Stomach (tissue), 19 donors: ENCODE measurements at places on chromosomes 13 and 19. TPM values are rescaled to one million over a fixed set of nuclear protein-coding genes. Genes with fewer than 3 reads are reported as not detected.

- H3K27ac ChIP-seq, result no peak overlapping the region
- no peak overlapping the region for H3K4me3 ChIP-seq
- no peaks in the 10 kb centered on the region for H3K36me3 ChIP-seq
Observed at GRCh38 chr13:31588893-31589292, 150.4 kb upstream of the RXFP2 start.

ZNF547 gene
- total RNA-seq, result 1.7 TPM

- H3K4me1 ChIP-seq, result no peaks in the 10 kb centered on the region
- H3K27ac ChIP-seq, result no peak overlapping the region
- no peaks in the 10 kb centered on the region for H3K27me3 ChIP-seq
- DNase-seq, result no peak
- H3K36me3 ChIP-seq, result no peaks in the 10 kb centered on the region
Observed at GRCh38 chr13:88883741-88884140, 1212.6 kb downstream of the SLITRK5 start.

GRCh38 chr13:46620029-46620428 is 67.1 kb downstream of the LRCH1 start:
- H3K27ac ChIP-seq, result no peak overlapping the region
- H3K27me3 ChIP-seq, result no peaks in the 10 kb centered on the region
- no peak for DNase-seq
- no peaks in the 10 kb centered on the region for H3K36me3 ChIP-seq
- H3K4me1 ChIP-seq, result peaks cover 66% of the 10 kb centered on the region

DNA sequence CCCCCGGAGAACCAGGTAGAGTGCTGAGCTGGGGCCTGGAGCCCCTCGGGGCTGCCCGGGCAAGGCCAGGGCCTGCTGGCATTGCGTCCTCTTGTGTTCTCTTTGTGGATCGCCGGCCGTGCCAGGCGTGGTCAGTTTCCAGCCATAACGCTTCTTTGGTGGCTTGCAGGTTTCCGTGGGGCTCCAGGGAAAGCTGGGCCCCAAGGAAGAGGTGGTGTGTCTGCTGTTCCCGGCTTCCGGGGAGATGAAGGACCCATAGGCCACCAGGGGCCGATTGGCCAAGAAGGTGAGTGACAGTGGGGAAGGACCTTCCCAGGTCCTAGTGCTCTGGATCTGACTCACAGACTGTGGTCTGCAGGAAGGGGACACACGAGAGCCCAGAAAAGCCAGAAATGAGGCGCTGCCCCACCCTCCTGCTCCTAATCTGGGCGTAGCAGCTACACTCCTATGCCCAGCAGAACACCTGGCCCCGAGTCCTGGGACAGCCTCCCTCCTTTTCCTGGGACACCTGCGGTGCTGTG is 57.5 kb downstream of the RAB20 start:
- no peak for DNase-seq
- H3K27ac ChIP-seq, result no peak overlapping the region
- H3K4me1 ChIP-seq, result peaks cover 32% of the 10 kb centered on the region

SIGLECL1 gene
- not detected for total RNA-seq

DNA sequence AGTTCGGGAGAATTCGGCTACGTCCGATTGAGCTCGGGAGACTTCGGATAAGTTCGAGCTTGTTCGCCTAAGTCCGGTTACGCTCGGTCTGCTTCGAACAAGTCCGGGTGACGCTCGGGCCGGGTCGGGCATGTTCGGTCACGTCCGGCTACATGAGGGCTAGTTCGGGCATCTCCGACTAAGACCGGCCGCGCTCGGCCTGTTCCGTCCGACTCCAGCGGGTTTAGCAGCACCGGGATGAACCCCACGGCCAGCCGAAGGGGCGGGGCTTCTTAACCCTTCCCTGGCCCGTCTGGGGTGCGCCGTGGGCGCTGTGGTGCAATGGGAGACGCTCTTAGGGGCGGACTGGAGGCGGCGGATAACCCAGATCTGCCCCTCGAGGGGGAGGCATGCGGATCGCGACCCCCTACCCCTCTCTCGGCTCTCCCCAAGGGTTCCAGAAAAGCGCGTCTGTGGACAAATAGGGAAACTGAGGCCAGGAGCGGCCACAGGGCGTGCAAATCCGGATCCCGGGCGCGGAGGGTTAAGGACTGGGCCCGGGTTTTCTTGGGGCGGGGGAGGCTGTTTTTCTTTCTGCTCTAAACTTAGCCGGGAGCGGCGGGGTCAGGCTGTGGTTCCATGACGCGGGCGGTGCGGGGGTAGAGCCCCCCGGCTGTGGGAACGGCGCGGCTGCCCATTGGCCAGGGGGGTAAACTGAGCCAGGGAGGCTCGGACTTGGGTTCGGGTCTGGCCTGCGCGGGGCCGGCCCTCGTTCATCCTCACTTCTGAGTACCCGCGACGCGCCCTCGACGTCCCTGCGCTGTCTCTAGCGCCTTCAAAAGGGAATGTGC is 1.5 kb downstream of the PDE4C start:
- peaks cover 34% of the 10 kb centered on the region for H3K4me1 ChIP-seq
- H3K36me3 ChIP-seq, result no peaks in the 10 kb centered on the region
- DNase-seq, result peak; percentile 99
- peak overlapping the region; percentile 15 for H3K27ac ChIP-seq
- H3K27me3 ChIP-seq, result peaks cover 95% of the 10 kb centered on the region
- H3K4me3 ChIP-seq, result peak overlapping the region; percentile 38

GRCh38 chr13:109669956-109670355 is 116.4 kb downstream of the IRS2 start:
- no peaks in the 10 kb centered on the region for H3K4me1 ChIP-seq
- no peaks in the 10 kb centered on the region for H3K27me3 ChIP-seq
- no peak overlapping the region for H3K27ac ChIP-seq
- no peak overlapping the region for H3K4me3 ChIP-seq

- H3K4me3 ChIP-seq, result no peak overlapping the region
- no peaks in the 10 kb centered on the region for H3K4me1 ChIP-seq
- H3K27me3 ChIP-seq, result no peaks in the 10 kb centered on the region
- no peaks in the 10 kb centered on the region for H3K36me3 ChIP-seq
Observed at GRCh38 chr13:107942030-107942617, 273.2 kb downstream of the LIG4 start.

ATCAY gene
- 0.92 TPM for total RNA-seq

DNA sequence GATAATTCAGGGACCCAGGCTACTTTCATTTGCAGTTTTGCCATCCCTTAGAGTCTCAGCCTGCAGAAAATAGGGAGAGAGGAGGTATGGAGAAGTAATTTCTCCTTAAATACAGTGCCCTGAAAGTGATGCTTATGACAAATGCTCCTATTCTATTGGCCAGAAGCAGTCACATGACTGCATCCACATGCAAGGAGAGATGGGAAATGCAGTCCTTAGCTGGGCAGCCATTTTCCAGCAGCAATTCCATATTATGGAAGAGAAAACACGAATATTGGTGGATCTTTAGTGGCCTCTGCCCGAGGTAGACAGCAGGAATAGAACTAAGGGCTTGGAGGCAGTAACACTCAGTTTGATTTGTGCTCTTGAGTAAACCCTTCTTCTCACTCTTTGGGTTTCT is 39.4 kb downstream of the VAV1 start:
- H3K27me3 ChIP-seq, result no peaks in the 10 kb centered on the region
- peak; percentile 38 for DNase-seq
- no peak overlapping the region for H3K4me3 ChIP-seq
- no peaks in the 10 kb centered on the region for H3K4me1 ChIP-seq
- H3K27ac ChIP-seq, result no peak overlapping the region
- H3K36me3 ChIP-seq, result no peaks in the 10 kb centered on the region

DNA sequence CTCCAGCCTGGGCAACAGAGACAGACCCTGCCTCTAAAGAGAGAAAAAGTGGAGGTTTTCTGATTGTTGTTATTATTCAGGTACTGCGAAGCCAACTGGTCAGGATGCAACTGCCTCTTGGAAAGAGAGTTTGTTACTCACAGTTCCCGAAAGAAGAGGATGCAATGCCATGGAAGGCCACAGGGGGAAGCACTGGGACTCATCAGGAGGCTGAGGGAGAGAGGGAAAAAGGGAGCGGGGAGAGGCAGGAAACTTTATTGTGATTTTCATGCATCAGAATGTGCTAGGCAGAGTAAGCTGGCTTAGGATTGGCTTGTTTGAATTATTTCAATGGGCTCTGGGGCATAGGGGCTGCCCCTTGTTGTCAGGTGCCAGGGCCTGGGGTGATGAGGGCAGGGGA is 27.6 kb downstream of the MYO9B start:
- peaks cover 55% of the 10 kb centered on the region for H3K36me3 ChIP-seq
- H3K27ac ChIP-seq, result no peak overlapping the region
- H3K4me1 ChIP-seq, result peaks cover 26% of the 10 kb centered on the region
- no peak overlapping the region for H3K4me3 ChIP-seq
- no peak for DNase-seq

GRCh38 chr13:41562083-41562482 is 104.7 kb downstream of the RGCC start:
- H3K36me3 ChIP-seq, result peaks cover 7% of the 10 kb centered on the region
- H3K4me3 ChIP-seq, result no peak overlapping the region
- DNase-seq, result peak; percentile 86
- H3K27me3 ChIP-seq, result no peaks in the 10 kb centered on the region

DNA sequence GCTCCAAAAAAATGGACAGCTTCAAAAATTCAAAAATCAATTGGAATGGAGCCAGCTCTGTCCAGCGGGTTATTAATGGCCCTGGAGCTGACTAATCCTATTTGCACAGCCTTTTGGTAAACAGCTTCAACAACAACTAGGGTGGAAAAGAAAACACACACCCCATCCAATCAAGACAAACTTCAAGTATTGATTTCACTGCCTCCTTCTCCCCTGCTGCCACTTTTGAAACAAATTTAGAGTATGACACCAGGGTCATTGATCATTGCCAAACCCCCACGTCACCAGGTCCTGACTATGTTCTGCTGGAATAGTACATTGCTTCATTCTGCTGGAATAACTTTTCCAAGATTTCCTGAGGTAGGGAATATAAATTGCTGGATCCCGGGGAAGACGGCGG is 56.8 kb upstream of the GTF3A start:
- no peaks in the 10 kb centered on the region for H3K27me3 ChIP-seq
- H3K4me3 ChIP-seq, result no peak overlapping the region
- H3K36me3 ChIP-seq, result no peaks in the 10 kb centered on the region

MICU2 gene
- 44.5 TPM for total RNA-seq

- peaks cover 3% of the 10 kb centered on the region for H3K36me3 ChIP-seq
- no peak for DNase-seq
- H3K27me3 ChIP-seq, result peaks cover 7% of the 10 kb centered on the region
- no peak overlapping the region for H3K4me3 ChIP-seq
Observed at GRCh38 chr19:14054721-14055120, 7.2 kb downstream of the PALM3 start.

DNA sequence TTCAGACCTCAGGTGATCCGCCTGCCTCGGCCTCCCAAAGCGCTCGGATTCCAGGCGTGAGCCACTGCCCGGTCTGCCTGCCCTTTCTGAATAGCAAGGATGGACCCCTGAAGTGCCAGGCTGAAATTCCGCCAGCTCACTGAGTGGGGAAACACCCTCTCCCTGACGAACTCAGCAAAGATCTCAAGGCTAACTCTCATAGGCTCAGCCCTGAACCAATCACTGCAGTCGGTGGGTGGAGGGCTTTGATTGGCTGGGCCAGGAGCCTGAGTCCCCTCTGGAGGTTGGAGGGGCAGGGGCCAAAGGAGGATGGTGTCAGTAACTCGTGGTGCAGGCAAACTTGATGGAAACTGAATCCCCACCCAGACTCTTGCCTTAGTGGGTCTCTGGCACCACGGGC is 11.2 kb upstream of the COMP start:
- H3K36me3 ChIP-seq, result no peaks in the 10 kb centered on the region
- no peak overlapping the region for H3K4me3 ChIP-seq
- H3K4me1 ChIP-seq, result peaks cover 10% of the 10 kb centered on the region
- H3K27ac ChIP-seq, result no peak overlapping the region

DNA sequence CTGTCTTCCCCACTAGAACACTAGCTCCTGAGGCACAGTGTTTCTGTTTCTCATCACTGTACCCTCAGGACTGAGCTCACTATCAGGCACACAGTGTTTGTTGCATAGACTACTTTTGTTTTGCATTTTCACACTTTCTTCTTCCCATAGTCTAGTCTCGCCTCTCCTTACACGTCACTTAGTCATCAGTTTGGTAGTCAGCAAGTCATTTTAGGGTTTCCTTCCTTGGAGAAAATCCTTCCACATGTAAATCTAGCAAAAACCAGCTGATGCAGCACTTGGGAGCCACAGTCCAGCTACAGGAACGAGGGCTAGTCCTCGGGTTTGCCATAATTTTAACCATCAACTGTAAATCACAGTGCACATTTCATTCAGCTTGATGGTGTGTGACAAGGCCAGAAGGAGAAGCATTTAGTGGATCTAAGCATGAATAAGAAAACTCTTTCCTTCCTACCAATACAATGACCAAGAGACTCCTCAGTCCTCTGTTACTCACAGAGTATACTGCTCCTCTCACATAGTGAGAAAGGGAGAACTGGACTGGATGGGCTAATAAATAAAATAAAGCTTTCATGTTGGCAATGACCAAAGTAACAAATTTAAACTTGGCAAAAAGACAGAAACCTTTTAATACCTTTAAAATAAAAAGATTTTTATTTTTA is 221.0 kb downstream of the KLF12 start:
- H3K4me1 ChIP-seq, result peaks cover 17% of the 10 kb centered on the region
- no peaks in the 10 kb centered on the region for H3K36me3 ChIP-seq
- DNase-seq, result no peak
- no peak overlapping the region for H3K27ac ChIP-seq
- no peak overlapping the region for H3K4me3 ChIP-seq
- H3K27me3 ChIP-seq, result no peaks in the 10 kb centered on the region

DNA sequence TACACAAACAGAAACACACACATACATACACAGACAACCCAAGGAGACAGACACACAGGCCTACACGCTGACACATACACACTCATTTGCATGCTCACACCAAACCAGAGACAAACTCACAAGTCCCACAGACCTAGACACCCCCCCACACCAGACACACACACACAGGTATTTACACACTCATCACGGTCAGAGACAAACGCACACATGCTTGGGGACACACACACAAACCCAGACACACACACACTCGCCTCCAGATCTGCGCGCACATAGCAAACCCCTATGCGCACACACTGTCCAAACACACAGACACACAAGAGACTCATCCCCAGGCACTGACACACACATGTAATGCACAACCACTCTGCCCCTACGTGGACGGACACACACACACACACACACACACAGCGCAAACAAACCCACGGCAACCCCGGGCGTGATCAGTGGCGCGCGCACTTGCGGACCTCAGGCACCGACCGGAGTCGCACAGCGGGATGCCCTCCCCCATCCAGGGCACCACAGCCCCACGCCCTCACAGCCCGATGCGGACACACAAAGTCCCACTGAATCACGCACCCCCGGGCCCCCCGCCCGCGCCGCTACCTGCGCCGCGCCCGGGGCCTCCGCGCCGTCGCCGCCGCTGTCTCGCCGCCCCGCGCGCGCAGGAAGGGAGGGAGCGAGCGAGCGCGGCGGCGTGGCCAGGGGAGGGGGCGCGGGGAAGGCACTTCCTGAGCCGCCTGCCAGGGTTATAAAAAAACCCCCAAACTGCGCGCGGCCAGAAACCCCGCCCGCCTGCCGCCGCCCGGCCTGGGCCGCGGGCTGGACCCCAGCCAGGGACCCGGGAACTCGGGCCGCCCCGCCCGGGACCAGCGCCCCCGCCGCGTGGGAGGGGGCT is at the start of gene ADAMTS10:
ADAMTS10 (minus strand) TSS at position 675 of the 895 bp plus-strand sequence. CDS start 5,005 bp downstream, outside the sequence.
- peaks cover 32% of the 10 kb centered on the region for H3K27me3 ChIP-seq
- peaks cover 26% of the 10 kb centered on the region for H3K4me1 ChIP-seq
- H3K27ac ChIP-seq, result peak within 1 kb of the TSS; percentile 82
- H3K36me3 ChIP-seq, result peaks cover 9% of the 10 kb centered on the region
- H3K4me3 ChIP-seq, result peak within 1 kb of the TSS; percentile 53
- DNase-seq, result peak; percentile 84

MYO1F gene
- 47.2 TPM for total RNA-seq

- H3K27ac ChIP-seq, result no peak overlapping the region
- H3K36me3 ChIP-seq, result no peaks in the 10 kb centered on the region
- no peaks in the 10 kb centered on the region for H3K4me1 ChIP-seq
Observed at GRCh38 chr13:105200181-105200580, 1335.3 kb downstream of the EFNB2 start.

C19orf85 gene
- total RNA-seq, result not detected
